ENCODE measurements at places on chromosomes 2 and 18.

DNA sequence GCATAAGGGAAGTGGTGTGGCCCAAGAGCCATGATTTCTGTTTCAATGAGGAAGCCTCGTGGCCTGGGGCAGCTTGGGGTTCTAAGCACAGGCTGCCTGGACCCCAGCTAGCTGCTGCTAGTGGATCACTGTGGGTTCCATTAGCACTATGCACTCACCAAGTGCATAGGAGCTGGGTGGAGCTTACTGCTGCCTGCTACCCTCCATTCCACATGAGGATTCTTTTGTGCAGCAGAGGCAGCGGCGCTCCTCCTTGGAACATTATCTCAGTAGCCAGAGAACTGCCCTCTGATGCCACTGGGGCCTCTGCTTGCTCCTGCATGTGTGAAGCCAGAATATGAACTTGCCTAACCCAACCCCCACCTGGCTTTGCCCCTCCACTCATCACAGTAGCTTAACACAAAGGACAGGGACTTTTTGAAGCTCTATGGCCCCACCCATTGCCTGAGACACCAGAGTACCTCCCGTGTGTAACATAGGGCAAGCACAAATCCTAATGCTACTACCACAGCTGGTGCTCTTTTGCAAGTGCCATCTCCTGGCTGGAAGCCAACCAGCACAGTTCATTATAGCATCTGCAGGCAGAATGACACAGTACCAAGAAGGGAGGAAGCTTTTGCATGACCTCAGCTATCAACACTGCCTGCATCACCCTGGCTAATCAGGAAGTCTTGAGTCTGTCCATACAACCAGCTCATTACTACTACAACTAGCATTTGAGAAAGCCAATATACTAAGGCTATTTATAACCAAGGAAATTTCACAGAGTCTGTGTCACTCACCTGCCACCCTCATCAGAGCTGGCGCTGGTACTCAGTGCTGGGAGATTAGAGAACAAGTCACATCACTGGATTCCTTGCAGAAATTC is 297.0 kb upstream of the GULP1 start:
- DNase-seq, result no peak

DNA sequence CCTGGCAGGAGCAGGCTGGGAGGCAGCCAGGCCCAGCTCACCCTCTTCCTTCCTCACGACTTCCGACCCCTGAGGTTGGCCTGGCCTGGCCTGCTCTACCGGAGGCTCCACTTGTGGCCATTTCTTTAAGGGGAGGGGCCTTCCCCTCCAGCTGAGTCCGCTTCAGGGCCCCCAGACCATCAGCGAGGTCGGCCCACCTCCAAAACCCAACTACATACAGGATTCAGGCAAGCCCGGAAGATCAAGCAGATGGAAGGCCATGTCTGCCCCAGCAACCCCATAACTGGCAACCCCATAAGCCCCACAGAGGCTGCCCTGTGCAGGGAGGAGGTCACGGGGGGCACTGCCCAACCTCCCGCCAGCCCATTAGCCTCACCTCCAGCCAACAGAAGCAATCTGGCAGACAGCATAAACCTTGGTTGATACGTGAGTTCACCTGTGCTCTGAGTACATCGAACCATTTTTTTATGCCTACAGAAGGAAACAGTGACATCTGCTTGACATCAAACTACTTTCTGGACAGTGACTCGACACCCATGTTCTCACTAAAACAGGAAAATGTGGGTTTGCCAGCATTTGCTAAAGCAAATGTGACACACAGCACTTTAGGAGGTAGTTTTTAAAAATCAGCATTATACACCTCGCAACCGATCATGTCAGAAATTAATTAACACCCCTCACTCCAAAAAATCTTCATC is 98.9 kb downstream of the EIPR1 start:
- no peak for DNase-seq

GRCh38 chr2:96866586-96866985 is 3.3 kb downstream of the SEMA4C start:
- DNase-seq, result no peak

GRCh38 chr2:100365434-100365833 is 43.1 kb upstream of the LONRF2 start:
- no peak for DNase-seq

- DNase-seq, result no peak
These were observed 125.7 kb upstream of the FZD5 start for GRCh38 chr2:207895274-207895860.

DNA sequence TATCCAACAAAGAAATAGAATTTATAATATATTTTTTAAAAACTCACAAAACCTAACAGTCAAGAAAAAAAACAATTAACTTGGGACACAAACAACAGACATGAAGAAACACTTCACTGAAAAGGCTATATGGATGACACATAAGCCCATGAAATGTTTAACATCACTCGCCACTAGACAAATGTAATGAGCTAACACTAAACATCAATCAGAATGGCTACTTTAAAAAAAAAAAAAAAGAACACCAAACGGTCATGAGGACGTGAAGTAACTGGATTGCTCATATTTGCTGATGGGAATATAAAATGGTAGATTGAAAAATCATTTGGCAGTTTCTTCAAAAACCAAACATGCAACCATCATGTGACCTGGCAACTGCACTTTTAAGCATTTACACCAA is 97.3 kb upstream of the RGPD4 start:
- DNase-seq, result no peak

- DNase-seq, result no peak
These were observed 87.3 kb upstream of the SPHKAP start for GRCh38 chr2:228268756-228269155.

DNA sequence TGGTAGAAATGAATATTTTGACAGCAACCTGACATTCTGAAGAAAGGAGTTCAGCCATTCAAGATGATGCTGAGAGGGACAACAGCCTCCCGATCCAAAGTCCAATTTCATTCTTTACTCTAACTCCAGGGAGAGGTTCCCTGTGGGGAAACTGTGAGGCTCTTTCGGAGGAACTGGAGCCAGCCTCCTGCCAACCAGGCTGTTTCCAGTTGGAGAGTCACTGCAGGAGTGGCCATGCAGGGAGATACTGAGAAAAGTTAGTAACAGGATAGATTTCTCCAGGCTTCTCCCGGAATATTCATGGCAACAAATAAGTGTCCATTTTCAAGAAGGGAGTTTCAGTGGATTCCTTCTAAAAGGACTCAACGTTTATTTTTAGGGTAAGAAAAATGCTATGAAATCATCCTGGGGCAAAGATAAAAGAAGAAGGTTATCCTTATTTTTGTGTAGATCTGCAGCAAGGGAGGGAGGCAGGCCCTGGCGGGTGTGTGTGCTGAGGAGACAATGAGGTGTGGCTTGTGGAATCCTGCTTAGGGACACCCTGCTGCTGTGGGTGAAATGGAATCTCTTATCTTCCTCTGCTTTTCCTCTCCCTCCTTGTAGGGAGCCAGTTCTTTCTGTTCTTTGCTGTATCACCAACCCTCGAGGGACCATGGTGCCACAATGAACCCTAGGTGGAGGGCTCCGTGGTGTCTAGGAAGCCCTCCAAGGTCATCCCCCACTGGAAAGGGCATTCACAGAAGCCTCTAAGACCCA is 18.1 kb downstream of the KLHL14 start:
- DNase-seq, result no peak

- DNase-seq, result no peak
These were observed 97.3 kb downstream of the TACR1 start for GRCh38 chr2:75102011-75102410.

- DNase-seq, result no peak
These were observed 1.1 kb upstream of the CHN1 start for GRCh38 chr2:175006281-175006680.

GRCh38 chr2:238134393-238134785 is 4.1 kb upstream of the KLHL30 start:
- no peak for DNase-seq

- DNase-seq, result no peak
These were observed 29.4 kb downstream of the HADHB start for GRCh38 chr2:26274058-26274613.

GRCh38 chr2:235894839-235895238 is 273.3 kb downstream of the GBX2 start:
- DNase-seq, result no peak

DNA sequence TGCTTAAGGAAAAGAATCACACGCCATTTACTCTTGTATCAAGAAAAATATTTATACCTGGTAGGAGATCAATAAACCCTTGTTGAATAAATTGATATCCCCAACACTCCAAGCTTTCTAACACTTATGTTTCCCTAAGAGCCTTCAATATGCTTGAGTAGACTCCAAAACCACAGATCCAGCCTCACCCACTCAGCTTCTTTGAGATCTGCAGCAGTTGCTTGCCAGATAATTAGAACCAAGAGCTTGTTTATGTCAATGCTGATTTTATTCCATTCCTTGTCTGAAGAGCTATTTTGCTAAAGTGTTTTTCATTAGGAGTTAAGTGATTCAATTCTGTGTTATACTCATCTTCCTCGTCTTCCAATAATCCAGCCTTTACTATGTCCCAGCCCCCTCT is 26.3 kb upstream of the CRIM1 start:
- DNase-seq, result no peak

GRCh38 chr2:209334188-209335017 is 89.4 kb upstream of the MAP2 start:
- DNase-seq, result peak; percentile 33

GRCh38 chr2:171260471-171261424 is 100.1 kb upstream of the TLK1 start:
- DNase-seq, result peak; percentile 39

DNA sequence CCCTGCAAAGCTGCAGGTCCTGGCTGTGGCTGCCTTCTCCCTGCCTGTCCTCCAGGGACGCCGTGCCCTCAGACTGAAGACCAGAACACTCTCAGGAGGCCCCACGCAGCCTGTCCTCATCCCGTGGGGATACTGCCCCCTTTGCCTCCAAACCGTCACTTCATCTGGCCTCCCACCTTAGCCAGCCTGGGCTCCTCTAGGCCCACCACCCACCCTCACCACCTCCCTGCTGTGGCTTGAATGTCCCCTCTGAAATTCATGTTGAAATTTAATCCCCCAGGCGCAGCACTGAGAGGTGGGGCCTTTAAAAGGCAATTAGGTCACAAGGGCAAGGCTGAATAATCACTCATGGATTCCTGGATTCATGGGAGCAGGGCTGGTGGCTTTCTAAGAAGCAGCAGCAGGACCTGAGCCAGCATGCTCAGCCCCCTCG is 198.2 kb downstream of the SEPTIN10 start:
- DNase-seq, result no peak

DNA sequence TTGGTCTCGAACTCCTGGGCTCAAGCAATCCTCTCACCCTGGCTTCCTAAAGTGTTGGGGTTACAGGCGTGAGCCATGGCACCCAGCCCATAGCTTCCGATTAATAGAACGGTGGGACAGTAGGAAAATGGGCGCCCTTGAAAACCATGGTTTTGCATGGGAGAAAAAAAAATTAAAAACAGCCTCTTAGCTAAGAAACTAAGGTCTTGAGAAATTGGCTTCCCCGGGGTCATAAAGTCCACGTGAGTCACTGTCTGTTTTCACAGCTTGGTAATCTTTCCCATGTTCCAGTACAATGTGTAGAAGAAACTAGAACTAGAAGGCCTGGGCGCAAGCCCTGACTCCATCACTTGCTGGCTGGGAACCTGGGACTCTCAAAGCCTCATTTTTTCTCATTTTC is 20.7 kb downstream of the B3GNT2 start:
- no peak for DNase-seq

Data from stimulated activated CD4-positive, alpha-beta T cell treated with anti-CD3 and anti-CD28 coated beads, Interleukin-12 subunit alpha, Interleukin-12 subunit beta, amount 100 ng/mL, for 48 hours (primary cell).